ENCODE measurements at places on chromosomes 12 and 14.

DNA sequence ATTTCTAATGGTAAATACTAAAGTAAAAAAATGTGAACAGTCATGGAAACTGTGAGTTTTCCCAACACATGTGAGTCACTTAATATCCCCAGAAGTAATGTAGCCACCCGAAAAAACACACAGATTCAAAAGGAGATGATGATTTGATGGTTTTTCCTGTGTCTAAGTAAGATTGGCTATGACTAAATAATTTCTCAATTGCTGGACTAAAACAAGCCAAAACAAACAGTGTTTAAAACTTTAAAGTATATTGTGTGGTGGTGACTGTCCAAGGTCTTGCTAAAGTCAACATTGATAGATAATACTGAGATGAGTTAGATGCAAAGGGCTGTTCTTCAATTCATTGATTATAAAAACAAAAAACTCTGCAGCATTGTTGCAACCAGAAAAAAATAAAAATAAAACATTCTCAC, 89.6 kb upstream of the SOX5 start:
- DNase-seq = no peak

- DNase-seq = no peak
Measured at GRCh38 chr12:104682790-104683279, 226.1 kb downstream of the CHST11 start.

- DNase-seq = no peak
Measured at GRCh38 chr14:93056166-93056839, 59.4 kb downstream of the ITPK1 start.

DNA sequence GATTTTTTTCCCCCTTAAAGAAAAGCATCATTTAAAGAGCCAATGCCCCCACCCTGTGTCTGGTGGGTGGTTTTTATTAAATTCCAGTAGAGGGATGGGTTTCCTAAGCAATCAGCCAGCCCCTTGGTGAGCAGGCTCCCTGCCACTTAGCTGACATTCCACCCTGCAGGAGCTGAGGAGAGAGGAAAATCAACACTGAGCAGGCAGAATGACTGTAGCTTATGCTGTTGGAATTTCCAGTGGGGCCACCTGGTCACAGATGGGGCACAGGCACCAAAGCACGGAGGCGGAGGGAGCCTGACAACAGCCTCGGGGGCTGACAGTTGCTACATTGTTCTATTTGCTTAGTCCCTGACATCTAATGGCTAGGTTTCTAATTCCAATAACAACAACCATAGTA, 127.7 kb downstream of the TMEM30B start:
- no peak for DNase-seq

GRCh38 chr12:115771601-115772000, 505.9 kb downstream of the MED13L start:
- DNase-seq = no peak
